ENCODE measurements at places on chromosomes 16 and 17.

GRCh38 chr16:86581458-86581857, 3.1 kb downstream of the FOXL1 start:
- DNase-seq: no peak

DNA sequence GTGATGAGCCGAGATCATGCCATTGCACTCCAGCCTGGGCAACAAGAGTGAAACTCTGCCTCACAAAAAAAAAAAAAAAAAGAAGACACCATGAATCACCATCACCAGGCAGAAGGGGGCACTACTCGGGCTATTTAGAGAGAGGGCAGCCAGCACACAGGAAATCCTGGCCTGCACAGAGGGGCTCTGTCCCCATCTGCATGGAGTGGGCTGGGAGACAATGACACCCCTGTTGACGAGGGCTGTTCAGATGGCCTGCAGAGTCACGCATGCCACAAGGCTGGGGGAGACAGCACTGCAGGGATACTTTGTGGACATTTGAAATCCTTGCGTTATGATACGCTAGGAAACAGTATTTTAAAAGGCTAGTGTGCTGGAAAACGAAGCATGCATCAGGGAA, 48.3 kb downstream of the CUEDC1 start:
- DNase-seq: no peak

GRCh38 chr17:67434061-67434525, 57.0 kb downstream of the PITPNC1 start:
- no peak for DNase-seq

- DNase-seq: peak; percentile 20
These were observed 4.0 kb downstream of the CA7 start for GRCh38 chr16:66848172-66848571.

DNA sequence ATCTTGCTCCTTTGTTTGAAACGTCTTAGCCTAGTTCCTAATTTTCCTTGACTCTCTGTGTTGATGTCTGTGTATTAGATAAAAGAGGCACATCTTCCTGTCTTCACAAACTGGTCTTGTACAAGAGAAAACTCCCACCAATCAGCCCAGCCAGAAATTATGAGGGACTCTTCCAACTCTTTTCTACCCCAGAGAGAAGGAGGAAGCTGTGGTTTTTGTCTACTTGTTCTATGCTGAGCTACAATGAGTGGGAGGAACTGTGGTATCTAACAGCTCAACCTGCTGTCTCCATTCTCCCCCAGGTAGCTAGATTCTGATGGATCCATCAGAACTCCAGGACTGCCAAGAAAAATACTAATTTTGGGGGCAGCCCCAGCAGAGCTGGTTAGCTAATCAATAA, 392.5 kb downstream of the HS3ST3B1 start:
- no peak for DNase-seq

- DNase-seq: no peak
These were observed 156.5 kb downstream of the RGS9 start for GRCh38 chr17:65293584-65294180.

DNA sequence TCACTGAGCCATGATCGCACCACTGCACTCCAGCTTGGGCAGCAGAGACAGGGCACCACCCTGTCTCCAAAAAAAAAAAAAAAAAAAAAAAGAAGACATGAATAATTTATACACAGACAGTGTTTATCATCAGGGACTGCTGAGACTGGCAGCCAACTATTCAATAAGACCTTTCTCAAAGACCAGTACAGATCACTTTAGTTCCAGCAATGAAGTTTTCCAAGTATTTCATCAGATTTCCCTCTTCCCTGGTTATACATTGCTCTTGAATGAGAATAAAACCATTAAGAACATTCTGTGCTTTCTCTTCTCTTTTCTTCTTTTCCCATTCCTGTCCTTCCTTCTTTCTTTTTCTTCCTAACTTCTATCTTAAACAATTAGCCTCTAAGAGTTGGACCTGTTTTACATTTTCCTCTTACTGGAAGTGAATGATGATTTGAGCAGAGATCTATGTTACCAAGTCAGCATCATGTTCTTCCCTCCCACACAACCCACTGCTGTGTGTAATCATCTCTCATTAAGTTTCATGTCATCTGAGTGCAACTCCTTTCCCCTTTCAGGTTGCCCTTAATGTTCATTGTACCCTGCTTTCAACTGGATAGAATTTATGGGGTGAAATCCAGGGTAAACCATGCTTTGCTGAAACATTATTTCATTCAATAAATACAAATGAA, 35.9 kb upstream of the SMIM36 start:
- no peak for DNase-seq

GRCh38 chr16:11254913-11255736, 879 bp downstream of the SOCS1 start:
- peak; percentile 71 for DNase-seq

GRCh38 chr17:72516772-72517399, 396.1 kb downstream of the SOX9 start:
- DNase-seq: no peak

GRCh38 chr17:11610999-11611566, 12.8 kb downstream of the DNAH9 start:
- DNase-seq: no peak

GRCh38 chr17:81346908-81347349, 48.3 kb upstream of the BAHCC1 start:
- no peak for DNase-seq

DNA sequence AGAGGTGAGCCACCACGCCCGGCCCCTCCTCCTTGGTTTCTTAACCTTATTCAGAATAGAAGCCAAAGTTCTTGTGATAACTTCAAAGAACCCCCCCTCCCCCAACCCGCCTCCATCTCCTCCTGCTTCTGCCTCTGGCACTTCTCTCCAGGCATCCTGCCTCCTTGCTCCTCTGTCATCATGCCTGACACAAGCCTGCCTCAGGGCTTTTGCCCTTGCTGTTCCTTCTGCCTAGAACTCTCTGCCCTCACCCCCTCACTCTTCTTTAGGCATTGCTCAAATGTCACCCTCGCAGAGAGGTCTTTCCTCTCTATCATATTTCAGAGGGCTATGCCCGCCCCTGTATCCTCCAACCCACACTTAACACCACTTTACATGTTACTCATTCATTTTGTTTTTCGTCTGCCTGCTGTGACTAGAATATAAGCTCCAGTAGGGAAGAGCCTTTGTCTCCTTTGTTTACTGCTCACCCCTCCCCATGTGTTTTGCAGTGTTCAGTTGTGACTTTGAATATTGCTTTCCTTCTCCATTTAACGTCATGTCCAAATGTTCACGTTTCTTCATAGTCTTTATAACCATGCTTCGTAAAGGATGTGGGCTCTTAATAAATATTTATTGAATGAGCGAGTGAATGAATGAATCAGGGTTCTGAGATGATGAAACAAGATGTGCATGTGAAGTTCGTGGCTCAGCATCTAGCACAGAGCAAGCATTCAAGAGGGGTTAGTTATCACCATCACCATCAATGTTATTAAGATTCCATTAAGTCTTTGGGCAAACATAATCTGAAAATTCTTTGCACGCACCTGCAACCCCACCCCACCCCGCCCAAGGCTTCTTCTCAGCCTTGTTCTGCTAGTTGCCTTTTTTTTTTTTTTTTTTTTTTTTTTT, 186.2 kb upstream of the WSCD1 start:
- DNase-seq: no peak

- no peak for DNase-seq
These were observed 8.3 kb downstream of the TFAP4 start for GRCh38 chr16:4264546-4264945.

- no peak for DNase-seq
These were observed 84.3 kb downstream of the BMERB1 start for GRCh38 chr16:15518381-15519351.

- no peak for DNase-seq
These were observed 91.2 kb downstream of the IRX5 start for GRCh38 chr16:55021595-55022475.

DNA sequence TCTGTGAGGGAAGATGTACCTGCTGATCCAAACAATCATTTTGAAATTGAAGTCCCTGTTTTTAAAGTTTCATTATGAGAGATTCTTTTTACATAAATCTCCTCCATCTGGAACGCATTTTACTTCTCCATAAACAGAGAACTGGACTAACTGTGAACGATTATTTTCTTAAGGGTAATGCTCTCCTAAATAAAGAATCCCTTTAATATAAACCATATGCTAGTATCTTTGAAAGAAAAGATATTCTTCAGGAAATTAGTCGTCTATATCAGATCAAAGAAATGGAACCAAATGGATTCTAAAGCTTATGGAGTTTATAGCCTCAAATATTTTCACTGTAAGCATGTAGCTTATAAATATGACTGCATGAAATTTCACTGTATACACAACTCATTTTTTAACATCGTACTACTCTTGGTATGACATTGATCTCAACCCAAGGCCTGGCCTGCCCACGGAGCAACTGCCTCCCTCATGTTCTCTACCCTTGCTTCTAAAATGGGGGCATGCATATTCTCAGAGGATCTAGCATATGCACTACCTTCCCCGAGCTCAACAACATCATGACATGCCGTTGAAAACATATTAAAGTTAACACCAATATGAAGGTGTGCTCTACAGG, 66.4 kb downstream of the MYH10 start:
- DNase-seq: no peak

- DNase-seq: no peak
These were observed 129.0 kb downstream of the CCDC144A start for GRCh38 chr17:16818821-16819683.

DNA sequence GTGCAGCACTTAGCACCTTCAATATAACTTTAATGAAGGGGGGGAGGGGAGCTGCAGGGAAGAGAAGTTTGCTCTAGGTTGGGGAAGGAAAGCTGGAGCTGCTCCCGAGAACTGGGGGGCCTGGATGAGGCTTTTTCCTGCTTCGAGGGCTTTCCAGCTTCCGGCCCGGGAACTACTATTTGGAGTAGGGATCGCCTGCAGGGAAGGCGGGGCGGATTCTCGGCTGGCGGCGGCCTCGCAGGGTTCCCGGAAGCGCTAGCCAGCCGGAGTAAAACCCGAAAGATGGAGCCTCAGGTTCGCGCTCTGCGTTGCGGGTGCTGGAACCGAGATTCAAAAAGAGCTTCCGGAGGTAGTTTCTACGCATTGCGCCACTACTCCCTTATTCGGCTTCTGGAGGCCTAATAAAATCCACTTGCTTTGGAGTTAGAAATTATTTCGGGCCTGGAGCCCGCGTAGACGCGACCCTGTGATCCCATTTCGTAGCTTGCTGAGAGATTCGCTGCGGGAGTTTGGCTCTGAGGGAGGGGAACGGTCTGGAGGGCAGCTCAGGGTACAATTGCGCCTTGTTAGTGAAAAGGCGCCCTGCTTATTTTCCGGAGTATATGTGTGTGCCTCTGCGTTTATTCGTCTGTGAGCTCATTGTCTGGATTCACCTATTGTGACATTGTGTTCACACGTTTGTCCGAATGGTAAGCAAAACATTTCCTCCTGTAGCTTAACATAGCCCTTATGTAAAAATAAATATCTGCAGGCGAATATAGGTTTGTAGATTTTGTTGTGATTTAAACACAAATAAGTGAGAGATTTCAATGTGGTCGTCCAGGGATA, 652 bp downstream of the PRAC2 start:
- no peak for DNase-seq

- DNase-seq: peak; percentile 80
These were observed 21.6 kb downstream of the POLR3E start for GRCh38 chr16:22318690-22319358.

DNA sequence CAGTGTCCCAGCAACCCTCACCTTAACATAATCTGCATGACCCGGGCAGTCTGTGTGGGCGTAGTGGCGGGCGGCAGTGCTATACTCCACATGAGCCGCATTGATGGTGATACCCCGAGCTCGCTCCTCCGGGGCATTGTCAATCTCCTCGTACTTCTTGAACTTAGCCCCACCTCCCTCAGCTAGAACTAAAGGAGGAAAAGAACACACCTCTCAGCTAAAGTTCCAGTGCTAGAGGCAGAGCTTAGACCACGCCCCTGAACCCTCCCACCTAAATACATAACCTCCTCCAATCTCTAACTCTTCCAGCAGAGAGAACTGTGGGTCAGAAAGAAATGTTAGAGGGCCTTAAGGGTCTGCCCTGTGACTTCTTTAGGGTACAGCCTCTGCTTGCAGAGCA, 855 bp downstream of the TUFM start:
- DNase-seq: no peak

- DNase-seq: no peak
These were observed 70.7 kb upstream of the DNAJA2 start for GRCh38 chr16:47043970-47044684.

- no peak for DNase-seq
These were observed 1.3 kb upstream of the NLGN2 start for GRCh38 chr17:7406235-7406825.

Measured in activated naive CD4-positive, alpha-beta T cell treated with anti-CD3 and anti-CD28 coated beads, Interleukin-2, amount 50 U/mL, for 72 hours (primary cell).